Articular chondrocyte of knee joint (primary cell): ENCODE measurements at places on chromosomes 6 and 20. TPM values are rescaled to one million over a fixed set of nuclear protein-coding genes. Genes with fewer than 3 reads are reported as not detected.

The TRIM31 gene
- not detected in 2 replicates for total RNA-seq

The RPS21 gene
- total RNA-seq, result 801 and 1,041 TPM in 2 replicates

The RHAG gene
- total RNA-seq, result not detected in 2 replicates

The WFDC5 gene
- not detected in 2 replicates for total RNA-seq

The RAMACL gene
- 7.5 and 7.7 TPM in 2 replicates for total RNA-seq

The HLA-DQB1 gene
- total RNA-seq, result 0.32 TPM in 1 of 2 replicates, not detected in the other
